ENCODE measurements at places on chromosomes 1 and 21. TPM values are rescaled to one million over a fixed set of nuclear protein-coding genes. Genes with fewer than 3 reads are reported as not detected.

DNA sequence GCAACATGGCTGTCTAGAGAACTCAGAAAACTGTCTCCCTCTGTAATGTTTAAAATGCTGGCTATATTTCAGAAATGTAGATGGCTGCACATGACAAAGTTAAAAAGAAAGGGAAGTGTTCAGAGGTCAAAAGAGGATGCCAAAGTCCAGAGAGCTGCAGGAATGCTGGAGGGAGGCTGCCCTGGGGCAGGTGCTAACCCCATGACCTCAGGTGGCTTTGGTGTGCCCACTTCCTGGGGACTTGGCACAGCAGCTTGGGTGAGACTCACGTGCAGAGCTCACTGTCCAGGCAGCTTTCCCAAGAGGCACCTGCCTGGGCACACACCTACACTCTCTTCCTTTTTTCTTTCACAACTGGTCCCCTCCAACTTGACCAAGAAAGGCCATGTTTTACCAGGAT is 256.4 kb downstream of the KCNJ6 start:
- no peaks in the 10 kb centered on the region for H3K27me3 ChIP-seq
- H3K27ac ChIP-seq: no peak overlapping the region
- no peak overlapping the region for H3K4me3 ChIP-seq
- no peaks in the 10 kb centered on the region for H3K4me1 ChIP-seq
- H3K36me3 ChIP-seq: no peaks in the 10 kb centered on the region

The CD52 gene
- total RNA-seq: 4.9 TPM

DNA sequence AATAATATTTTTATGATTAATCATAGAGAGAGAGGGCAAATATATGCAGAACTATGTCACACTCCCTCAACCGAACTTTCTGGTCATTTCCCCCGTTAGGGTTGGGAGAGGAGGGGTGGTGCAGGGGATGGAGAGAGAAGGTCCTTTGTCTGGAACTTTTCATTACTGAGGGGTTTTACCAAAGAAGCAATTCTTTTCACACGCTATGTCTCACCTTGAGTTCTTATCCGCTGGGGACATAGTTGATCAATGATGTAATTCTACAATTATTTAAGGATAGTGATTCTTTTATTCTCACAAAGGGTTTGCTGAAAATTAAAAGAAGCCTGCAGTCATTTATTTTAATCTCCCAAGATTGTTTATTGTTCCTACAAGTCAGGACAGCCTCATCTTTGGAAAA is 98.3 kb upstream of the RUNX1 start:
- no peaks in the 10 kb centered on the region for H3K27me3 ChIP-seq
- H3K4me3 ChIP-seq: no peak overlapping the region
- no peak overlapping the region for H3K27ac ChIP-seq

- peak overlapping the region; percentile 59 for H3K4me3 ChIP-seq
- no peaks in the 10 kb centered on the region for H3K4me1 ChIP-seq
- H3K36me3 ChIP-seq: peaks cover 50% of the 10 kb centered on the region
- peak overlapping the region; percentile 82 for H3K27ac ChIP-seq
- no peak for DNase-seq
These were observed 301 bp upstream of the NUDT17 start for GRCh38 chr1:145845144-145845513.
